ENCODE measurements at places on chromosomes 1 and 21. TPM values are rescaled to one million over a fixed set of nuclear protein-coding genes. Genes with fewer than 3 reads are reported as not detected.

Gene CACHD1
- 0.72 TPM for polyA plus RNA-seq

Gene PLA2G2C
- not detected for polyA plus RNA-seq

Gene CELA2A
- not detected for polyA plus RNA-seq

Gene OR2T8
- not detected for polyA plus RNA-seq

Gene CADM3
- polyA plus RNA-seq: 0.05 TPM

Gene FAM78B
- 0.12 TPM for polyA plus RNA-seq

Gene ABCD3
- polyA plus RNA-seq: 32.3 TPM

Gene TRNP1
- polyA plus RNA-seq: 68.5 TPM

Gene KRTAP10-9
- polyA plus RNA-seq: not detected
